T-helper 2 cell treated with Interferon-gamma antibody and Interleukin-4, amounts not matched to agents 5 μg/mL and 100 μg/mL, for 36 hours (primary cell): ENCODE measurements at places on chromosomes 16 and 17.
A peak's percentile ranks its signal among the peaks of the same experiment; 100 is the strongest.

DNA sequence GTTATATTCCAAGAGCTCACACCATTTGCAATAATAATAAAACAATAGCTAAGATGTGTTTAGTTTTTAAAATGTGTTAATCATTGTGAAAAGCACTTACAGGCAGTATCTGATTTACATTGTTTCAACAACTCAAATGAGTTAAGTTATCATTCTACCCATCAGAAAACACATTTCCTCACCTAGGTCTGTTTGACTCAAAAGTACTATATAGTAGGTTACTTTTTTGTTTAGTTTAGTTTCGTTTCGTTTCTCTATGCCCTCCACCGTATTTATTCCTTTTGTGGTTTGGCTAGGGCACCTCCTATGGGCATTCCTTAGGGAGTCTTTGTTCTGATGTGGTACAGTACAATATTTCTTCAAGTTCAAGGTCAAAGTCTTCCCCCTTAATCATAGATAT, 201.6 kb downstream of the PRKCB start:
- DNase-seq = no peak

- no peak for DNase-seq
Observed at GRCh38 chr17:33982909-33983308, 272.2 kb upstream of the CCL2 start.

DNA sequence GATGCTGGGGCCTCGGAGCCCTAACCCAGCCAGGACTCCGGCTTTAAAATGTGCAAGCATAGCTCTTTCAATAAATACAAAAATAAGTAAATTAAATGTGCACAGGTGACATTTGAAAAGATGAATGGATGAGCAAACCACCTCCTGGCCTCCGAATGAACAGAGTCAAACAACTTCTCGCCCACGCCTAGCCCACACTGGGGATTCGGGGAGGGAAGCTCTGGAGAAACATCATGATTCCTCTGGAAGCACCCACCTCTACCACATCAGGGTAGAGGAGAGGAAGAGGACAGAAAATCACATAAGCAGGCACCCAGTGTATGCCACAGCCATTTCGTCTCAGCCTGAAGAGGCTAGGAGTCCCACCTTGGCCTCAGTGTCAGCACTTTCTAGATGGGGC, 105.8 kb downstream of the SDK2 start:
- no peak for DNase-seq

DNA sequence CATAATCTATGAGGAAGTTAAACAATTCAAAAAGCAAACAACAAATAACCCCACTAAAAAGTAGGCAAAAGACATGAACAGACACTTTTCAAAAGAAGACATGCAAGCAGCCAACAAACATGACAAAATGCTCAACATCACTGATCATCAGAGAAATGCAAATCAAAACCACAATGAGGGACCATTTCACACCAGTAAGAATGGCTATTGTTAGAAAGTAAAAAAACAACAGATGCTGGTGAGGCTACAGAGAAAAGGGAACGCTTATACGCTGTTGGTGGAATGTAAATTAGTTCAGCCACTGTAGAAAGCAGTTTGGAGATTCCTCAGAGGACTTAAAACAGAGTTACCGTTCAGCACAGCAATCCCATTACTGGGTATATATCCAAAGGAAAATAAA, 24.4 kb downstream of the TNFRSF13B start:
- no peak for DNase-seq

- DNase-seq = no peak
Observed at GRCh38 chr16:65600629-65601028, 478.8 kb upstream of the CDH11 start.

- DNase-seq = no peak
Observed at GRCh38 chr17:77242118-77242851, 101.5 kb downstream of the SEC14L1 start.

DNA sequence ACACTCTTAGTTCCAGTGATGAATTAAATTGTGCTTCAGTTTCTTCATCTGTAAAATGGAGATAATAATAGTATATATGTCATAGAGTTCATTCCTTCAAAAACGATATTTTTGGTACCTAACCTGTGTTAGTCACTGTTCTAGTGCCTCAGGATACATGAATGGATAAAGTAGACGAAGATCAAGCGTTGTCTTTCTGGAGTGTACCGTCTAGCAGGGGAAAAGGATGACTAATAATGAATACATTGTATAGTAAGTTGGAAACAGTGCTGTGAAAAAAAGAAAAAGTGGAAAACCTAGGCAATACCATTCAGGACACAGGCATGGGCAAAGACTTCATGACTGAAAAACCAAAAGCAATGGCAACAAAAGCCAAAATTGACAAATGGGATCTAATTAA, 8.6 kb downstream of the KRT10 start:
- DNase-seq = no peak

GRCh38 chr17:42553161-42553818, 567 bp downstream of the HSD17B1 start:
- DNase-seq = no peak

DNA sequence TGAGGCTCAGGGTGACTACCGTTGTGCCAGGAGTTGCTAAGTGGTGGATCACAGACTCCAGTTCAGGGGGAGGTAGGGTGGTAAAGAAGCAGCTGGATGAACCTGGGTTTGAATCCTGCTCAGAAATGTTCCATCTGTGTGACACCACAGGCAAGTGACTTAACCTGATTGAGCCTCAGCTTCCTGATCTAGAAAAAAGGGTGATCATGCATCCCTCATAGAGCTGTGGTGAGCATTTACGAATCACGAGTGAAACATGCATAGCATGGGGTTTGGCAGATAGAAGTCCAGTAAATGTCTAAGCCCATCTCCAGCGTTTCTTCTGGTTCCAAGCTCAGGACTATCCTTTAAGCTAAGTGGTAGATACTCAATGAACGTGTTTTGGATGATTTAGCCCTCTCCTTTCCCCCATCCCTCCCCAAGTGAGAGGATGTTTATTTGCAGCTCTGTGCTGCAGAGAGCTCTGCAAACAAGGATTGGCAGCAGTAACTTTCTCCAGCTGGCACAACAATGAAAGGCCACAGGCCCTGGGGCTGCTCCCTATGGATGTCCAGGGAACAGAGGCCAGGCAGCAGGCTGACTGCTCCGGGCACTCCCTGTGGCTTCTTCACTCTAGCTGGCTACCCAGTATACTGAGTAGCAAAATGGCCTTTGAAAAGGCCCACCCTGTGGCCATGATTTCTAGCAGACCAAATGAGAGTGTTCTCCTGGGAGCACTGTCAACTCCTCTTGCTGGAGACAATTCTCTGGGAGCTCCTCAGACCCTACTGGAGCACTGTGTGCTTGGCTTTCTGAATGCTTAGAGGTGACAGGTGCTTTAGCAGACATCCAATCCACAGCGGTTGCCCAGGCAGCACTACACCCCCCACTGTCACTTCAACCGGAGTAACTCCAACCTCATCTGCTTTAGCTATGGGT, 21.3 kb downstream of the CA4 start:
- DNase-seq = no peak

DNA sequence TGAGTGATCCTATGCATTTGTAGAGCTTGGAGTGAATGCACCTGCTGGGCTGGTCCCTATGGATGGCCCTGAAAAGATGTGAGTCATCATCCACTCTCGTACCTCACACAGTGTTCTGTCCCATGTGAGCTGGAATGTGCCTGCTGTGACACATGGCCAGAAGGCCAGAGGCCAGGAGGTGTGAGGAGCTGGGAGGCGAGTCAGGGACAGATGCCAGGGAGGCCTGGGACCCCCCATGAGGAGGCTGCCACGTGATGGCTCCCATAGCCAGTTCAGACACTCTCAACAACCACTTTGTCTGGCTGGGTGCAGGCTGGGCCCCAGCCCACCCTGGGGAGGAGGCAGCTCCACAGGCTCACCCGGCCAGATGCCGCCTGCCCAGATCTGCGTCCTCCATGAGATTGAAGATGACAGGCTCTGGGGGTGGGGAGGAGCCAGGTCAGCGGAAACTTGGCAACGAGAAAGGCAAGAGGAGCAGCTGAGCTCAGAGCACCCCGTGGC, 168.8 kb downstream of the C16orf78 start:
- no peak for DNase-seq

- DNase-seq = peak; percentile 83
Observed at GRCh38 chr17:78250891-78251772, 19.7 kb downstream of the TMEM235 start.

DNA sequence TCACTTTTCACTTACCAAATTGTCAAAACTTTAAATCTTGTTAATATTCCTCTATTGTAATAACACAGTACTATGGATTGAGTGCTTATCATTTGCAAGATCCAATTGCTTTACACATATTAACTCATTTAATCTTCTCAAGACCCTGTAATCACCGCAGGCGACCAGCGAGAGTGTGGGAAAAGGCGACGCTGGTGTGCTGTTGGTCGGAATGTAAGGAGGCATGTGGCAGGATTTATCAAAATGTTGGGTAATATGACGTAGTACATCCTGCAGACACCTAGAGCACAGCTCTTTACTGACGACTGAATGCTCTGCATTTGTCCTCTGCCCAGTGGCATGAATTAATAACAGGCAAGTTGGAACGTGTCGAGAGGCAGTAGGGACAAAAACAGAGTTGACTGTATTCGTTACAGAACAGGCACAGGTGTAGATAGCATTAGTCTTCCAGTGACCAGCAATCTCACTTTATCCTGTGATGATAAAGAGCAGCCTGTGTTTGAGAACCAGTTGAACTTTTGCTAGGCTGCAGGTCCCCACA, 80.3 kb downstream of the TNRC6C start:
- DNase-seq = no peak

- DNase-seq = no peak
Observed at GRCh38 chr16:11597235-11598095, 10.7 kb upstream of the LITAF start.

- no peak for DNase-seq
Observed at GRCh38 chr16:5916711-5917191, 819.2 kb upstream of the EEF2KMT start.

- no peak for DNase-seq
Observed at GRCh38 chr17:4479340-4479981, 19.2 kb upstream of the SPNS2 start.

DNA sequence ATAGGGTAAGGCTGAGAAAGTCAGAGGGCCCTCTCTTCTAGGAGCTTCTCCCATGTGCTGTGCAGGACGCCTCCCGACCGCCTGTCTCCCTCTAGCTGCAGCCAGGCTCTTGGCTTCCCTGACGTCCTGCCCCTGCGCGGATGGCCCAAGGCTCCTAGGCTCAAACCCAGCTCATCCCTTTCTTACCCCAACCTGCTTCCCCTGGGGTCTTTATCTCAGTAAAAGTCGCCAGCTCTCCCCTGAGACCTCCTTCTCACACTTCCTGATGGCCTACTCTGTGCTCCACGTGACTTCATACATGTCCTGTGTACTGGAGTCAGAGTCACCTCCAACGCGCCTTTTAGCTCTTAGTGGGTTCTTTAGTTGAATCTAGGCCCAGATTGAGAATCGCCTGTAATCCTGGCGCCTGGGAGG, 1.1 kb upstream of the ZNF747 start:
- DNase-seq = peak; percentile 70

DNA sequence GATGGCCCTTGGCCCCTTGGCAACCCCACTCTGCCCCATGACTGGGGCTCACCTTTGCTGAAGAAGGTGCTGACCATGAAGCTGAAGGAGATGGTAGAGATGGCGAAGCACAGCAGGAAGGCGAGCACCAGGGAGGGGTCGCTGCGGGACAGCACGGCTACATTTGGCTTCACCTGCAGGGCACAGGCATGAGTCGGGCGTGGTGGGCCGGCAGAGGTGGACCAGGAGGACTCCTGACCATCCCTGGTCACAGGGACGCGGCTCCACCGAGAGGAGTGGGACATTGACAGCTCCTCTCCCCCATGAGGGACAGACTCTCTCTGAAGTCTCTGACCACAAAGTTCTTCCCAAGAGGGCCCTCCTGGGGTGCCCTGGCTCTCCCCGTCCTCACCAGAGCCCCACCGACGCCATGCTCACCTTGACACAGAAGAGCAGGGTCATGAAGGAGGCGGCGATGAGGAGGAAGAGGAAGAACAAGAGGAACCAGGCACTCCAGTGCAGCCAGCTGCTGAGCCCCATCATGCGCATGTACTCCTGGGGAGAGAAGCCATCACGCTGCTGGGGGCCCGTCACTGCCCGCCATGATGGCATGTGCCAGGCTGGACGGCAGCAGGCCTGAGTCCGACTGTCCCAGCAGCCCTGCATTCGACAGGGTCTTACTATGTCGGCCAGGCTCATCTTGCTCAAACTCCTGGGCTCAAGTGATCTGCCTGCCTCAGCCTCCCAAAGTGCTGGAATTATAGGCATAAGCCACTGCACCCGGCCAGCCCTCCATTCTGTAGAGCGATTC, 23.1 kb downstream of the ABCA3 start:
- DNase-seq = no peak

GRCh38 chr16:80631581-80631980, 90.8 kb downstream of the DYNLRB2 start:
- DNase-seq = no peak

DNA sequence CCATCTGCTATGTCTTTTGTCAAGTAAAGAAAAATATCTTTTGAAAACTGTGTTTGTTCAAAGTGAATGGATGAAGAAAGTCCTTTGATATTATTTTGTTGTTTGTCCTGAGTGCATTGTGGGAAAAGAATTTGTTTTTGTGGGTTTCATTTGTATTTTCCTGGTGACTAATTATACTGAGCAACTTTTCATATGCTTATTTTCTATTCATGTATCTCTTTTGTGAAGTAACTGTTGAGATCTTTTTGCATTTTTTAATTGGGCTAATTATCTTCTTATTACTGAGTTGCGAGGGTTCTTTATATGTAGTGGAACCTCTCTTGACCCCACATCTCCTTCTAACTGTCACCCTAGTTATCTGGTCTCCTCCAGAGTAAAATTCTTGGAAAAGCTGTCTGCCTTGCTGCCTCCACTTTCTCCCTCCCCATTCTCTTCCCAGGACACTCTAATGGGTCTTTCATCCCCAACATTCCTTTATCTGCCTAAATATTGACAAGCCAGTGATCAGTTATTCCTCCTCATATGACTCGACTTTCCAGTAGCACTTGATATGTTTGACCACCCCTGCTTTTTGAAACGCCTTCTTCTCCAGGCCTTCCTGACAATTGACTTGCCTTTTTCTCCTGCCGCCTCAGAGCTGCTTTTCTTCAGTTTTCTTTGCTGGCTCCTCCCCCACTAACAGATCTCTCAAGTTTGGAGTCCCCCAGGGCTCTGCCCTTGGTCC, 117.6 kb upstream of the HAS3 start:
- DNase-seq = no peak

GRCh38 chr17:69967910-69968411, 107.1 kb upstream of the KCNJ16 start:
- DNase-seq = no peak

- peak; percentile 11 for DNase-seq
Observed at GRCh38 chr17:48546924-48547807, 2.3 kb upstream of the HOXB2 start.

DNA sequence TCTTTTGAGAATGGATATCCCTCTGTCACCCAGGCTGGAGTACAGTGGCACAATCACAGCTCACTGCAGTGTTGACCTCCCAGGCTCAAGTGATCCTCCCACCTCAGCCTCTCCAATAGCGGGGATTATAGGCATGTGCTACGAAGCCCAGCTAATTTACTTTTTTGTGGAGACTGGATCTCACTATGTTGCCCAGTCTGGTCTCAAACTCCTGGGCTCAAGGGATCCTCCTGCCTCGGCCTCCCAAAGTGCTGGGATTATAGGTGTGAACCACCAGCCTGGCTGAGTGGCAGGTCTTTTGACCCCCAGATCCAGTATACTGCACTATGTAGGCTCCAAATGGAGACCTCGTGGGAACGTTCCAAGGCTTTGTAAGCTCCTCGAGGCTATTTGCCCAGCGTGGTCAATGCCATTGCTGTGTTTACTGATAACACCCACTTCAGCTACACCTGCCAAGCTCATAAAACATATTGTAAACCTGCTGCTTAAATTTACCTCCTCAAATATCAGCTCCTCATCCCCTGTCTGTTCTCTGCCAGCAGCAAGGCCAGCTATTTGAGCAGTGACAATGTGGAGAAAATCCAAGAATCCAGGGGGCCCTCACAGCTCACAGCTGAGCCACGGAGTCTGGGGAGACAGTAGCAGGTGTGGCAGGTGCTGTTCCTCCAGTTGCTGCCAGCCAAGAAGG, 16.2 kb upstream of the KIFC3 start:
- DNase-seq = no peak
